ENCODE measurements at places on chromosomes 6 and 20. TPM values are rescaled to one million over a fixed set of nuclear protein-coding genes. Genes with fewer than 3 reads are reported as not detected.

The SRSF12 gene
- 5.7 TPM for total RNA-seq

The RAB44 gene
- total RNA-seq, result not detected

- no peak for DNase-seq
Measured at GRCh38 chr20:7352165-7352564, 584.7 kb downstream of the BMP2 start.

GRCh38 chr20:17936761-17937732 is 31.5 kb downstream of the SNX5 start:
- DNase-seq, result no peak

DNA sequence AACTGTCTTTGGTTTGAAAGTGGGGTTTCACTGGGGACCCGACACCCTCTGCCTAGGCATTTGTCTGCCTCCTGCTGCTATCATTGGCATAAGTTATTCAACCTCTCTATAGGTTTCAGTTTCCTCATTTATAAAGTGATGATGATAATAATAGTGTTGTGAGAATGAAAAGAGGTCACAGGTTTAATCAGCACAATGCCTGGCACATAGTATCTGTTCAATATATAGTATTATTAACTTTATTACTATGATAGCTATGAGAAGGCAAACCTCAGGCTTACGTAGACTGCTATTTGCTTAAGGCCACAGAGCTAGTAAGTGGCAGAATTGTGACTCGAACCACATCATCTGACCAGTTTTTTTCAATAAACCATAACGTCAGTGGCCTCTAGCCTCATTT is 256.8 kb downstream of the CDKAL1 start:
- no peak for DNase-seq

DNA sequence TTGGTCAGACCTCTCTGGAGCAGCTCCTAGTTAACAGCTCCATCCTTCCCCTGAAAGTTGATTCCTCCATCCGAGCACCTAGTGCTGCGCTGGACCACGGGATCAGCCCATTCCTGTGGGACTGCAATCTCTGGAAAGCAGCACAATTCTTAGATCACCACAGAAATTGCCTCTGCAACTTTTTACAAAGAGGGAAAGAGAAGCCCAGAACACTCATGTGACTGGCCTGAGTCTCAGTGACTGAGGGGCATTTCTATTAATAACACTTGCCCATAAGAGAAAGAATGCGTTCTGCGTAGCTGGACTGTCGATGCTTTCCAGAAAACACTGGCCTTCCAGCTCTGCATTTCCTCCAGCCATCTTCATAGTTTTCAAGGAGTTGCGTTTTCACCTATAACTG is 18.3 kb downstream of the MPC1 start:
- DNase-seq, result no peak

DNA sequence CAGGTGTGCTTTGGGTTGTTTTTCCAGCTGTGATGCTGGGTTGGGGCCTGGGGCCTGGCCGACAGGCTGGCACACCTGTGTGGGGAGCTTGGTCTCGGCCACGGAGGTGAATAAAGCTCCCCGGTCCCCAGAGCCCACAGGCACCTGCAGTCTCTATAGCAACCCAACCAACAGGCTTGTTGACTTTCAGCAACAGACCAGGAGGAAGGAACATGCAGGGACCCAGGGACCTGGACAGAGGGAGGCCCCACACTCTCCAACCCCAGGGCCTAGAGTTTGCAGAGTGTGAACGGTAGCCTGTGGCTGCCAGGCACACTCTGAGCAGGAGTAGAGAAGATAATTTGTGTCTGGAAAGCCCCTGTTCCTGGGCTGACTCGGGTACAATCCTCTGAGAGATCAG is 14.6 kb upstream of the SYNJ2 start:
- DNase-seq, result no peak

GRCh38 chr6:43302126-43302525 is 4.1 kb downstream of the SLC22A7 start:
- no peak for DNase-seq

GRCh38 chr6:12594530-12594893 is 122.1 kb upstream of the PHACTR1 start:
- DNase-seq, result peak; percentile 55

DNA sequence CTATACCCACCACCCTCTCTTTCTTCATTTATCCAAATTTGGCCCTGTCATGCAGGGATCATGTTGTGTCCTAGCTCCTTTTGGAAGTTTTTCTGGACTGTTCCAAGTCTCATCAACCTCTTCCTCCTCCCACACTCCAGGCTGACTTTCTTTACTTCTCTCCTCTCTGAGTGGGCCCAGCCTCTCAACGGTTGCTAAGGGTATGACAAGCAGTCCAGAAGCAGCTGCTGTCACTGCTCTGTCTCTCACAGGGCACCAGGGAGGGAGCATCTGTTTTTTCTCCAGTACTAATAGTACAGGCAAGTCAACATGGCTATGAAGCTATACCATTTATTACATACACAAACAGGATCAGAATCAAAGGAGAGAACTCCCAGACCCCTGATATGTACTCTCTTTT is 8.2 kb downstream of the NT5DC1 start:
- DNase-seq, result no peak

GRCh38 chr6:151196555-151196954 is 43.2 kb upstream of the AKAP12 start:
- DNase-seq, result no peak

The MACROD2 gene
- total RNA-seq, result 5.0 TPM

DNA sequence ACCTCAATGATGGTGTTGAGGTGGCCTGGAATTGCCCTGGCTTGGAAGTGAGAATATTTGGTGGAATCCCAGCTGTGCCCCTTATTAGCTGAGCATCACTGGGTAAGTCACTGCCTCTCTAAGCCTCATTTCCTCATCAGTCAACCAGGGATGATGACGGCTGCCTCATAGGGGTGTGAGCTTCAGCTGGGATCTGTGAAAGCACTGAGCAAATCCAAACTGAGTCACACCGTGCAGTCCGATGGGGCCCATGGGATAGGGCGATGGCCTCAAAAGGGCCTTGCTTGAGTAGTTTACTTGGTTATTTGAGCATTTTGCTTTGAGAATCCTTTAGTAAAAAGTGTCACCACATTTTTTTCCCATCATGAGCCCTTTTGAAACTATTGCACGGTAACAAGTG is 1.1 kb downstream of the SLC22A1 start:
- no peak for DNase-seq

DNA sequence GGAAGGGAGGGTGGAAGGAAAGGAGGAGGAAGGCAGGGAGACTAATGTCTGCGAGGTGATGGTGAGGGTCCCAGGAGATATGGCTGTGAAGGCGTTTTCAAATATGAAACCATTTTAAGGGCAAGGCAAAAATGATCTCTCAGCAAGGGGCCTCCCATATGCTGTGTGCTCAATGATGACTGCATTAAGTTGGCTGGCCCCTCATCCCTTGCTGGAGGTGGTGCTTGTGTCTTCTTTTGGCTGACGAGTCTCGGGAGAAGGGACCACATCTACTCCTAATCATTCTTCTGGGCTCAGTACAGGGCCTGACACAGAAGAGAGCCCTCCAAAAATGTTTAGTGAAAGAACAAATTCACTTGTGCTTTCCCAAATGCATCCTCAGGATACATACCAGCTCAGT is 23.0 kb upstream of the MRPS18A start:
- DNase-seq, result no peak

DNA sequence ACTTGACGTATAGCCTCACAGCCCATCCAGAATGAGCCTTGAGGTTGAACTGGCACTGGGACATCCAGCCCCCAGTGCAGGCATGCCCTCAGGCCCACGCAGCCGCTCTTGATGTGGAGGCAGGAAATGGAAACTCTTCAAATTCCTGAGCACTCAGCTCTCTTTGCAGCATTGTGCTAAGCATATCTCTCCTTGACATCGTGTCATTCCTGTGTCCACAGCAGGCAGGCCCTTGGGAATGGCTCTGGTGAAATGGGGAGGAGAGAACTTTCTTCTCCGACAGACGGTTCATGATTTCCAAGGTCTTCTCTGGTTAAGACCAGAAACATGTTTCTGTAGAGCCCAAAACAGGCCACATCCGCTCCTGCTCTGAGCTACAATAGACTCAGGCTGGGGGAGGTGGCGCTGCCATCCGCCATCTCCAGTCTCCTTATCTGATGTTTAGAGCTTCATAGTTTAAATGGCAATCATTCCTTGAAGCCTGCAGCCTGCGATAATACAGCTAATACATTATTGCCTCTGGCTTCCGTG is 248.8 kb downstream of the CDH4 start:
- peak; percentile 11 for DNase-seq

- no peak for DNase-seq
Measured at GRCh38 chr6:33212857-33213165, 4.5 kb downstream of the RING1 start.

The TCF15 gene
- not detected for total RNA-seq

- DNase-seq, result peak; percentile 76
Measured at GRCh38 chr6:128463942-128464341, 56.5 kb downstream of the PTPRK start.

The MYL9 gene
- 3.5 TPM for total RNA-seq

The CTCFL gene
- total RNA-seq, result not detected

DNA sequence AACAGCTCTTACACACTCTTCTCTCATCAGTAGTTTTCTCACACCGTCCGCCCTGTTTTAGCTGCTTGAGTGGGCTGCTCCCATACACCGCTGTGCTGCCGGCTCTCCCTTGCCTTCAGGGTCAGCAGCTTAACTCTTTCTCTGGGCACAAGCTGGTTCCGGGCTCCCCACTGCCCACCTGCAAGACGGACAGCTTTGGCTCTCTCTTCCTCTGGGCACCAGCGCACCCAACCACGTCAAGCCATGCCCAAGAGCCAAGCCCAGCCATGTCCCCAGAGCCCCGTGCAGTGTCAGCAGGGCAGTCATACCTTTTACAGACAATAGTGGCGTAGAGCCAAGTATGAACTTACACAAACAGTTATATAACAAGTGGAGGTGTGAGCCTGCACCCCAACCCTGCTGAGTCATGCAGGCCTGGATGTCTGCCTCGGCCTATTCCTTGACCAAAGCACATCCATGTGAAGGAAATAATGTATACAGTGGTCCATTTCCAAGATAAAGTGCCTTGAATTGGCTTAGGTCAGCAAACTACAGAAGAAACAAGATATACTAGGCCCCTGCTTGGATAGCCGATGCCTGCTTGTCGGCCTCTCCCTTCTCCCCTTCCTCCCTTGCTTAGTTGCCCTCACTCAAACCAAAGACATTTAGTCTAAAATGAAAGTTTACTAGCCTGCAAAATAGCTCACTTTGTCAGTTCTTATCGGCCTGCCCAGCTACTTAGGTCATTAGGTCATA is 89.3 kb downstream of the JPH2 start:
- DNase-seq, result peak; percentile 50
